ENCODE measurements at places on chromosomes 12 and 14. TPM values are rescaled to one million over a fixed set of nuclear protein-coding genes. Genes with fewer than 3 reads are reported as not detected.

GRCh38 chr14:98958048-98958631 is 313.9 kb downstream of the BCL11B start:
- no peak for DNase-seq

DNA sequence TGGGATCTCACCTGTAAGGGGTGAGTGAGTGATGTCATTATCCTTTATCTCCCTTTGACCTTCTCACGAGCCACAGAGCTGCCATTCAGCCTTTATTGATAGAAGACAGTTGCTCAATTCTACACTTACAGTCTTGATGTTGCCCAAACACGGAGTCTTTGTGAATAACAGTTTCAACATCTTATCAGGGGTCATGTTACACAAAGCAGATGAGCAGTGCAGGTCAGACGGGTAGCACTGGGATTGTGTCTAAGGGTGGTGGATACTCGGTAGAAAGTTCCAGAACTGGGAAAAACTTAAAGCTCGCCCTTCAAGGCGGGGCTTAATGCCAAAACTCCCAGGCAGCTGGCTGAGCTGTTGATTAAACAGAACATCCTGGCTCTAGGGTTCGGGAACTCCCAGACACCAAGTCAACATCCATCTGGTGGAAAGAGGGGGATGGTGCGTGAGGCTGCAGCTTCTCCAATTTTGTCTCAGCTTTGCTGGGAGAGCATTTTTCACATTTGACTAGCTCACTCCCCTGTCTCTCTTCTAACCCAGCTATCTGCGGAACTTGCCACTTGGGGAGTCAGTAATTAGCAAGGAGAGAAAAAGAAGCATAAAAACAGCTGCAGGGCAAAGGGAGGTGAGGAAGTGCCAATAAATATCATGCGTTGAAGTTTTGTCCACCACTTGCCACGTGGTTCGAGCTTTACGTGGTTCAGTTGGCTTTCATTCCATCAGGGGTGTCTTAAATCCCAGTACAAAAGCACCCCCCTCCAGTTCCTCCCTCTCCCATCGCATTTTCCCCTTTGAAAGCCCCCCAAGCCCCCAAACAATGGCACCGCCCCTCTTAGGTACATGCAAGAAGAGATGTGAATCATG is 31.0 kb downstream of the FOXN4 start:
- DNase-seq, result no peak

DNA sequence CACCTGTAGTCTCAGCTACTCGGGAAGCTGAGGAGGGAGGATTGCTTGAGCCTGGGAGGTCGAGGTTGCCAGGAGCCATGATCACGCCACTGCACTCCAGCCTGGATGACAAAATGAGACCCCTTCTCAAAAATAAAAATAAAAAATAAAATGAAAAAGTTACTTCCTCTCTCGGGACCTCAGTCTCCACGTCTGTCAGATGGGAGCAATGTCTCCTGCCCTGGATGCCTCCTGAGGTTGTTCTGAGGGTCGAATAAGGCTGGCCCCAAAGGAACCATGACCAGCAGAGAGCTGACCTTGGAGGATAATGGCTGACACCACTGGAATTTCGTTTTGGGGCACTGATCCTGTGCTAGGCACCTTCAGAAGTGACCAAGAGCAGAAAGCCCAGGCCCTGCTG is 13.6 kb upstream of the RCOR1 start:
- DNase-seq, result no peak

DNA sequence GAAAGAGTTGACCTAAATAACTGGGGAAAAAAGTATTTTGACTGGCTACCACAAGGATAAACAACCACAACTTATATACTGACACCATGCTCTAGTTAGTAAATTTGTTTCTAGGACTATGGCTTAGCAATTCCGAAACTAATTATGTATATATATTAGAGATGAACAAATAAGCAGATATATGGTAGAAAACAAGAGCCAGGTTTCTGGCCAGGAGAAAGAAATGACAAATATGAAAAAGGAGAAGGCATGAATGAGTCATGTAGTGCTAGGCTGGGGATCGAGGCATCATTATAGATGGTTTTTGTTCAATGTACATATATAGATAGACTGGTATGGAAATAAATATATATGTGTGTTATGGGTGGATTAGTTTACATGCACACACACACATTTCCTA is 5.5 kb upstream of the LRRC74A start:
- no peak for DNase-seq

Gene COX8C
- total RNA-seq, result not detected

Gene STON2
- total RNA-seq, result 29.9 TPM

Gene RPL36AL
- total RNA-seq, result 35.6 TPM

Gene ATF7IP
- total RNA-seq, result 103 TPM

DNA sequence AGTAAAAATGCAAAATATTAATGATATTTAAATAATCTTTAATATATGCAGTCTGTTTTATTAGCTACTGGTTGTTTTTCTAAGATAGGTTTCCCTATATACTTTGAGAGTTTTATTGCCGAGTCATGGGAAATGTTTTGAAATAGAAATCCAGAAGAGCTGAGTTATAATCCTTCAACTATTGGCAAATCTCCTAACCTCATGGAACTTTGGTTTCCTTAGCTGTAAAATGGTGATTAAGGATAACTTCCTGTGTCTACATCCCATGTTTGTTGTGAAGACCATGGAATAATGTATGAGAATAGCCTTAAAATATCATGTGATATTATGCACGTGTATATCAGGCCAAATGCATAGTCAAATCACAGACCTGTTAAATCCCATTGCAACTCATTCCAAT is 51.0 kb downstream of the UNC79 start:
- no peak for DNase-seq

- DNase-seq, result no peak
Observed at GRCh38 chr12:83092606-83093005, 405.9 kb downstream of the TMTC2 start.

GRCh38 chr14:28755198-28755815 is 11.3 kb upstream of the FOXG1 start:
- DNase-seq, result no peak

- no peak for DNase-seq
Observed at GRCh38 chr14:29321646-29322045, 555.1 kb downstream of the FOXG1 start.

GRCh38 chr14:35814371-35815005 is 5.4 kb upstream of the RALGAPA1 start:
- DNase-seq, result no peak

Gene TSPAN9
- total RNA-seq, result 70.4 TPM

GRCh38 chr12:100234591-100235304 is 32.1 kb downstream of the DEPDC4 start:
- DNase-seq, result peak; percentile 32

Gene RNASE1
- total RNA-seq, result 14.5 TPM

- no peak for DNase-seq
Observed at GRCh38 chr12:40105265-40105514, 691 bp downstream of the SLC2A13 start.

Gene SLC6A12
- total RNA-seq, result 11.1 TPM

Gene SLCO1B1
- total RNA-seq, result not detected

DNA sequence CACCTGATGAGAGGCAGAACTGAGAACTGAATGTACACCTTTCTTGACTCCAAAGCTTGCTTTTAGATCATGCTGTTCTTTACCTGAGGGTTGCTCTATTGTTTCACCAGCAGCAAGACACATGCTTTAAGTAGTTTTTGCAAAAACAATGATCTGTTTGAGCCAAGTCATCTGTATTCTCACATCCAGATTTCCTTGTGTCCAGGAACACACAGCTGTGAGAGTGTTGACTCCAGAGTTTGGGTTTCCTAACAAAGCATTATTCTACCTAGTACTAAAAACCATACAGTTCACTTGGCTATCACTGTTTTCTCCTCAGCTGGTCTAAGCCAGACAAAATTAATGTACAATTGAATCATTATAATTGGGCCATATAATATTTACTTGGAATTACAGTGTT is 120.4 kb downstream of the STAB2 start:
- DNase-seq, result no peak

Gene SLC6A15
- 63.4 TPM for total RNA-seq

GRCh38 chr14:37594238-37594970 is 645 bp downstream of the FOXA1 start:
- DNase-seq, result no peak

GRCh38 chr12:70149665-70150064 is 93.6 kb upstream of the CNOT2 start:
- DNase-seq, result no peak

- DNase-seq, result no peak
Observed at GRCh38 chr12:109914461-109914860, 14.4 kb downstream of the TCHP start.

GRCh38 chr14:86533834-86534233 is 1003.9 kb downstream of the FLRT2 start:
- no peak for DNase-seq

GRCh38 chr12:97397008-97397407 is 65.6 kb upstream of the RMST start:
- DNase-seq, result no peak

DNA sequence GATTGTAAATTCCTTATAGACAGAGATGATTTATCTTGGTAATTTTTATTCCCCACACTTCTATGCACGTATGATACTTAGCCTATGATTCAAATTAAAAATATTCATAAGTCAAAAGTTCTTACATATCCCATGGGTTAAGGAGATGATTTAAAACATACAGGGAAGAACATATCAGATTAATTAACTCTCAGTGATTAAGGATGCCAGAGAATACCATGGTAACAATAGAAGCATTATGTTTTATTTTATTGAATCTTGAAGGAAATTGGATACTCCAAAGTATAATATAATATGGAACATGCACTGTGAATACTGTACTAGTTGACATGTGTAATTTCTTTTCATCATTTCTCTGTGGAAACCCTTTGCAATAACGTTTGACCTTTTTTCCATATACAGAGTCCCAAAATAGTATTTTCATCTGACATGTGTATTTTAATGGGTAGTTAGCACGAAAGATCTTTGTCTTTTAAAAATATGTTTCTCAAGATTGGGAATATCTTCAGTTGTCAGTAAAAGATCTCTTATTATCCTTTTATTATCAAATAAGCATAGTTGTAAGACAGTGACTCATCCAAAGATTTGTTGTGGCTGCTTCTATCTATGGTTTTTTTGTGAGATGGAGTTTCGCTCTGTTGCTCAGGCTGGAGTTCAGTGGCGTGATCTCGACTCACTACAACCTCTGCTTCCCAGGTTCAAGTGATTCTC is 166.7 kb downstream of the RAD51B start:
- no peak for DNase-seq

Gene DENND5B
- 65.3 TPM for total RNA-seq

GRCh38 chr14:65071544-65071943 is 30.8 kb downstream of the MAX start:
- no peak for DNase-seq

DNA sequence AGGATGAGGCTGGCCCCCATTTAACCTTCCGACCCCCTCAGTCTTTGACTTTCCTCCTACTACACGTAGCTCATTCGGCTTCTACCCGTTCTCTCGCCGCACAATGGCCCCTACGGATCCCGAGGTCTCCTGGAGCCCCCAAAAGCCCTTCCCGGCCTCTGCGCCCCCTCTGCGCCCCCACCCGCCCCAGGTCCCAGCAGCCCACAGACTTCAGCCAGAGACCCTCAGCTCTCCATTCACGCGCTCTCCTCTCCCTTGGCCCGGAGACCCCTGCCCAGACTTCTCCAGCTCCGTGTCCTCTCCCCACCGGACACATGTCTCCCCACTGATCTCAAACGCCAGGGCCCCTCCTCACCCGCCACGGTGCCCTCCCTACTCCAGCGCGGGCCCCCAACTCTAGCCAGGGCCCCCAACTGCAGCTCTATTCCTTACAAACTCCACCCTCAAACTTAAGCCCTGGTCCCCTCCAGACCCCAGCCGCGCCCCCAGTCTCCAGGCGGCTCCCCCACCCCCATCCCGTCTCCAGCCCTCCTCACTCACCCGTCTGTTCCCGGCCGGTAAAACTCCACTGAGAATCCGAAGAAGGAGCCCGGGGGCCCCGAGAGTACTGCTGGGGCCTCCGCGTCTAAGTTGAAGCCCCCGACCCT is 502 bp downstream of the ITGA5 start:
- no peak for DNase-seq

GRCh38 chr12:92597997-92598396 is 104.8 kb upstream of the PLEKHG7 start:
- DNase-seq, result no peak

- no peak for DNase-seq
Observed at GRCh38 chr14:89485264-89485663, 68.2 kb upstream of the FOXN3 start.

Gene BICDL1
- 24.4 TPM for total RNA-seq

- peak; percentile 74 for DNase-seq
Observed at GRCh38 chr12:111313833-111314259, 55.0 kb downstream of the PHETA1 start.
